ENCODE measurements at places on chromosomes 5 and 9.

DNA sequence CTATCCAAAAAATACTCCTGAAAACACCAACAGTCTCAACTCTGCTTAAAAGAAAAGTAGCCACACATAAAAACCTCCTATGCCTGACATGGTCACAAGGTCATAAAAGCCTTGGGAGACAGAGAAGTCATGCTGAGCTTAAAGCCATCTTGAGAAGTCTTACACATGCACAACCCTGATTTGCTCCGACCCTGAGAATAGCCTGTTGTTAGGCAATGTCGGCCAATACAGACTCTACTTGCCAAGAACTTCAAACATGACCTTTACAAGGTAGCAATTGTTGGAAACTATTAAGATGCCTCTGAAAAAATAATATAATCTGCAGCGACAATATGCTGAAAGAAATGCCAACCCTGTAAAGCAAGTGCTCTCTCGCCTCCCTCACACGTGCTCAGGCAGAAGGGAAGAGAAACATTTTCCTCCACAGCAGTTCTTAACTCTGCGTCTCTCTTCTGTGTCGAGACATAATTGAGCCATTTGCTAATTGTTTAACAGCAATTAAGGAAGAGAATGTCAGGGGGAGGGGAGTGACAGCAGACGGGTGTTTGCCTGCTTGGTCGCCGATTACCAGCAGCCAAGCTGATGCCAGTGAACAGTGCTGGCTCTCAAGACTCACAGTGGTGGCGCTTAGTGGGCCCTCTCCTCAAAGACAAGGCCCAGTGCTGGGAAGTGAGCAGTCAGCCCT lies 393.6 kb downstream of the SPOCK1 start:
- DNase-seq: no peak

DNA sequence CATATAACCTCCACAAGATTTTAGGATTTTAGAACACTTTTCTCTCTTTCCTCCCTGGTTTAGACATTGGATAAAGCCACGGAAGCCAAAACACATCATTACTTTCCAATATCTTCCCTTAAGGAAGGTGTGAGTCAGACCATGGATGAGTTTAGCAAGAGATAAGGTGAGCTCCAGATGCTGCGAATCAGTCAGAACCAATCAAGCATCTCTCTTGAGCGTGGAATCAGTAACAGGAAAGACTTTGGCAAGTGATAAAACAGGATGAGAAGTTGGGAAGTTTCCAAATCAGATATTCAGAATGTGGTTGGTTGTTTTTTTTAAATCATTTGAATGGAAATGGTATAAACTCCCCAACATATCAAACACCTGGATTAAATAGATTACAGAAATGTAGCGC lies 397.8 kb downstream of the EFNA5 start:
- DNase-seq: no peak

- DNase-seq: no peak
These were observed 259.4 kb downstream of the PLK2 start for GRCh38 chr5:58200451-58200850.

GRCh38 chr9:86600291-86600690 lies 246.1 kb upstream of the TUT7 start:
- no peak for DNase-seq

DNA sequence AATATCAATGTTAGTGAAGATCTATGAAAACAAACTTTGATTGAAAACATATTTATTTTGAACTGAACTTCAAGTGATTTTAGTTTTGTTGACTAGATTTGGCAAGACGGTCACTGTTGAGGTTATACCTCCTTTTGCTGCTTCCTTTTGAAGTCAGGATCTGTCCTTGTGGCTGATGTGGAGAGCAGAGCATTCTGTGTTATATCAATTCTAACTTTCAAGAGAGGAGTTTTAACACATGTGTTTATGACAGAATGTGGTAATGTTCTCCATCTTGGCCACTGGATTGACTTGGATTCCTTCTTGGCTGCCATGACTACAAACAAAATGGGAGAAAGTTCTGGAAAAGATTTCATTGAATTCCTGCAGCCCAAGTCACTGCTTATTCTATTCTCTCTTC lies 104.0 kb upstream of the ACTBL2 start:
- DNase-seq: no peak

- no peak for DNase-seq
These were observed 30.4 kb downstream of the RAB14 start for GRCh38 chr9:121171236-121171635.

DNA sequence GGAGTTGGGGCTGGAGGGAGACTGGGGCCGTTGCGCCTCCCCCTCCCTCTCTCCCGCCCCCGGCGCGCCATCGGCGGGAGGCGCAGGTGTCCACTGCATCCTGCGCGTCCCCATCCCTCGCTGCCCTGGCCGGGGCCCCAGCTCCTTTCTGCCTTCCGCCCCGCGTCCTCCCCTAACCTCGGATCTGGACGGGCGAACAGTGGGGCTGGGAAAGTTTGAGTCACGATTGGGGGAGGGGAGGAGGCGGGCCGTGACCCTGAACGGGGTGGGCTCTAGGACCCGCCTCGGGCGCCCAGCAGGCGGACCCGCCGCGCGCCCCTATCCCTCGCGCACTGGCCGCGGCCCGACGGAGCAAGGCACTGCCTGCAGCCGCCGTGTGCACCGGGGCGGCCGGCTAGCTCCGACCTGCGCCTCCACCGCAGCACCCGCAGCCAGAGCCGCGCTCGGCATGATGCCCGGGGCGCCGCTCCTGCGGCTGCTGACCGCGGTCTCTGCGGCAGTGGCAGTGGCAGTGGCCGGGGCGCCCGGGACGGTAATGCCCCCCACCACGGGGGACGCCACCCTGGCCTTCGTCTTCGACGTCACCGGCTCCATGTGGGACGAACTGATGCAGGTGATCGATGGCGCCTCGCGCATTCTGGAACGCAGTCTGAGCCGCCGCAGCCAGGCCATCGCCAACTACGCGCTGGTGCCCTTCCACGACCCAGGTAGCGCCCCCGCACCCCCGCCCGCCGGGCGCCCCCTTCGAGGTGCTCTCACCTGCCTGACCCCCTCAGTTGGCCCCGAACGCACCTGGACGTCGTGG lies at the start of gene HMCN2:
Gene HMCN2 (plus strand): TSS at position 330 of the 805 bp plus-strand sequence. CDS start 119 bp downstream, at position 449.
- no peak for DNase-seq

- no peak for DNase-seq
These were observed 47.6 kb downstream of the DCP2 start for GRCh38 chr5:113024076-113024697.

DNA sequence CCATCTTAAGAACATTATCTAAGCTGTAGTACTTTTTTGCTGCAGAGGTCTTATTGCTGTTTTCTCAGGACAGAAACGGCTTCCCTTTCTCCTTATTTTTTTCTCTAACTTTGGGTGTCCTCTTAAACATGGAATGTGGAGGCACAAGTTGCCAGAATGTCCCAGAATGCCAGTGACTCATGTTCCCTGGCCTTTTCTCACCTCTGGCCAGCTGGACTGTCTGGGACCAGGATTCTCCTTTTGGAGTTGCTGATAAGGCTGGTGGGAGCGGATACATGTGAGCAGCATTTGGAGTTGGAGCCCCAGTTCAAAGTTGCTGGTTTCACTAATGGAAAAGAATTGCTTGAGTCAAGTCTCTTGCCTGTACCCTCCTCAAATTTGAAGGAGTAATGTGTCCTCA lies 112.8 kb downstream of the ARHGAP26 start:
- no peak for DNase-seq

DNA sequence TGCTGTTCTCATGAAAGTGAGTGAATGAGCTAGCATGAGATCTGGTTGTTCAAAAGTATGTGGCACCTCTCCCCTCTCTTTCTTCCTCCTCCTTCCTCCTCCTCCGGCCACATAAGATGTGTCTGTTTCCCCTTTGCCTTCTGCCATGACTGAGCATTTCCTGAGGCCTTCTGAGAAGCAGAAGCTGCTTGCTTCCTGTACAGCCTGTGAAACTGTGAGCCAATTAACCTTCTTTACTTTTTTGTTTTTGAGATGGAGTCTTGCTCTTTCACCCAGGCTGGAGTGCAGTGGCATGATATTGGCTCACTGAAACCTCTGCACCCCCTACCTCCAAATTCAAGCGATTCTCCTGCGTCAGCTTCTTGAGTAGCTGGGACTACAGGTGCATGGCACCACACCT lies 6.1 kb downstream of the S100Z start:
- DNase-seq: peak; percentile 1

DNA sequence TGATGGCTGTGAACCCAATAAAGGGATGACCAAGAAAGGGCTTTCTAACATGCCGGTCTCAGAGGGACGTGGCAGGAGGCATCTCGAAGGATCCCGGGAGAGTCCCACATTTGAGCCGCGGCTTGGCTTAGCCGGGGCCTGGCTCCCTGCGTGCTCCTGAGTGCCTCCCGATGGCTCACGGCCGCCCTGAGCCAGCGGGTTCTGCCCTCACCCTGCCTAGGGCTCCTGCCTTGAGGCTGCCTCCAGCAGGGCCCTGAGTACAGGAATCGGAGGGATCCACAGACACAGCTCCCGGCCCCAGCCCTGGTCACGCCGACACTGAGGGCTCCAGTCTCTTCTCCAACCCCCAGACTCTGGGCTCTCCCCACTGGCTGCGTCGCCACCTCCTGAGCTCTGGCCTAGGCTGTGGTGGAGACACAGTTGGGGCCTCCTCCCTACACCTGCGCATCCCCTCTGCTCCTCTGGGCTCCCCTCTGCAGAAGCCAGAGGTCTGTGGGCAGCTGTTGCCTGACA lies 44.1 kb upstream of the RXRA start:
- DNase-seq: no peak

DNA sequence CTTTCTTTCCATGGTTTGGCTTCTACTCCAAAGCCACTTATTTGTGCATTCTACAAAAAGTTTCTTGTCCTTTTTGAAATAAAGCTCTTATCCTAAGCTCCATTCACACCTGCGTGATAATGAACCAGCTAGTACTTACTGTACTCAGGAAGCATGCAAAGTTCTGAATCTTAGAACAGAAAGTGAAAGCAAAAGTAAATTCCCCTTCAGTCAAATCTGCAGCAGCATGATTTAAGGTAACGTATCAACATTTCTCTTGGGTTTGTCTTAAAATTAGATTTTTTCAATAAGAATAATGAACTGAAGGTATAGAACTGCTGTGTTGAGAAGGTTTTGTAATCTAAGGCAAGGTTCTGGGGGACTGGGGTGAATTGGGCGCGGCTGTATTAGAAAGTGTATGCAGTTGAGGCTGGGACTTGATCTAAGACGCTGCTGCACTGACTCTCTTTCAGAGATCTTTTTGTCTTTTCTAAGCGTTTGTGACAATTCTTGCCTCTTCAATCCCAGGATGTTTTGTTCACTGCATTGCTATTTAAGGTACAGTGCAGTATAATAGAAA lies at the start of gene ERAP2:
Gene ERAP2 (plus strand): TSS at position 209 of the 559 bp plus-strand sequence. CDS start 3,186 bp downstream, outside the sequence.
- DNase-seq: no peak

- no peak for DNase-seq
These were observed 257.6 kb downstream of the ARHGEF28 start for GRCh38 chr5:73883646-73884045.

DNA sequence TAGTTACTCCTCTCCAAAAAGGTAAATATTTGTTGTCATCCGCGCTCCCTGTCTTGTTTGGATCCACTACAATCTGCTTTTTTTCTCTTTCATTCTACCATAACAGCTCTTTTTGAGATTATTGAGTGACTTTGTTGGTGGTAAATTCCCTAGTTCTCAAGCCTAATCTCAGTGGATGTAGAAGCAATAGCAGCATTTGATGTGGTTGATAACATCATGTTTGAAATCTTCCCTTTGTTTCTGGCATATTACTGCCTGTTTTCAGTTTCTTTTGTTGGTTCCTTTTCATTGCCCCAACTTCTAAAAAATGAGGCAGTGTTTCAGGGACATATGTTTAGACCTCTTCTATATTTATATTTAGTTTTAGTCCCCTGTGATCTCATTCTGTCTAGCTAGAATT lies 8.9 kb downstream of the CDC42SE2 start:
- no peak for DNase-seq

- no peak for DNase-seq
These were observed 4.2 kb downstream of the CARNMT1 start for GRCh38 chr9:75023846-75024245.

DNA sequence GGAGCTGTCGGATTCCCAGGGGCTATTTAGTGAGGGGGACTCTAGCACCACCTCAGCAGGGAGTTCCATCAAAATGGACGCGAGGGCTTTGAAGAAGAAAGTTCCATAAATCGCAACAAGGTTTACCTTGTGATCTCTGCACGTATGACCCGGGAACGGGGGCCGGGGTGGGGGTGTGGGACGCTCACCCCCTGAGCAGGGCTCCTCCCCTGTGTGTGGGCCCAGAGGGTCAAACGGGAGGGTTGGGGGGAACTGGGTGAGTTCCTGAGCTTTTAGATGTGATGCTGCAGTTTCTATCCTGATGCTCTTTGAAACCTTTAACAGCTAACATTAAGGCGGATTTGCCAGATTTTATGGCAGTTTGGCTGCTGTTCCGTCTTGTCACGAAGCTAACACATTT lies 18.9 kb upstream of the LRRC14B start:
- DNase-seq: no peak

DNA sequence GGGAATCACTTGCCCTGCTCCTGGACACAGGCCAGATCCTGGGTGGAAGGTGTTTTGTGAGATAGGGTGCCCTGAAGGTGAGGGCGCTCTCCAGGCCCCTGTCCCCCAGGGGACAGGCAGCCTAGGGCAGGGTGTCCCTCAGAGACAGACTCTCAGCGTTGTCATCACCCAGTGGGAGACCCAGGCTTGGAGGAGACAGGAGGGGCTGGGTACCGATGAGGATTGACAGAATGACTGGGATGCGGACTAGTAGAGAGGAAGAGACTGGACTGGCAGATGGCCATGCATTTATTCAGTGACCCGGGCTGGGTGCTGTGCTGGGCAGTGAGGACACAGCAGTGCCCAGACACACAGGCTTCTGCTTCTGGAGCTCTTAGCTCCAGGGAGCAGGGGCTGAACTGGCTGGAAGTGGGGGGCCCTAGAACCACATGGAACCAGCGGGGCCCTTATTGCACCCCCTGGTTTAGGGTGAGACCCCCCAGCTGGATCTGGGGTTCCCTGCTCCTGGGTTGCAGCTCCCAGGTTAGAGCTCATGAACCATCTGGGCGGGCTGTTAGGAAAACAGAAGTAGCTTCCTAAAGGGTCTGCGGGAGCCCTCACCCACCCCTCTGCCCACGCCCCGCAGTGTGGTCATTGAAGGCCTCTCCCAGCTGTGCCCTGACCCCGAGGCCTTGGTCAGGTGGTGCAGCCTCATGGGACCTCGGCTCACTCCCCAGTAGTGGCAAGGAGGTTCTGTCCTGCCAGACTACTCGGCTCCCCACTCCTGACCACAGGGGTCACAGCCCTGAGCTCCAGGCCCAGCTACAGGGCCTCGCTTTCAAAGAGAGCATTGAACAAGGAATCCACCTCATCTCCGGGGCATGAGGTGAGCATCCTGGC lies 116.7 kb upstream of the LMX1B start:
- DNase-seq: no peak

- no peak for DNase-seq
These were observed 76.3 kb downstream of the MUSK start for GRCh38 chr9:110744715-110745384.

Measured in activated T-helper 1 cell treated with anti-CD3 and anti-CD28 coated beads, Interleukin-2, amount 50 U/mL, for 16 hours (primary cell).